Stimulated activated CD4-positive, alpha-beta T cell treated with anti-CD3 and anti-CD28 coated beads, Interleukin-2, amount 100 ng/mL, for 48 hours (primary cell): ENCODE measurements at places on chromosomes 1 and 21.

- DNase-seq: no peak
Observed at GRCh38 chr21:38654580-38654979, 151.1 kb upstream of the ETS2 start.

DNA sequence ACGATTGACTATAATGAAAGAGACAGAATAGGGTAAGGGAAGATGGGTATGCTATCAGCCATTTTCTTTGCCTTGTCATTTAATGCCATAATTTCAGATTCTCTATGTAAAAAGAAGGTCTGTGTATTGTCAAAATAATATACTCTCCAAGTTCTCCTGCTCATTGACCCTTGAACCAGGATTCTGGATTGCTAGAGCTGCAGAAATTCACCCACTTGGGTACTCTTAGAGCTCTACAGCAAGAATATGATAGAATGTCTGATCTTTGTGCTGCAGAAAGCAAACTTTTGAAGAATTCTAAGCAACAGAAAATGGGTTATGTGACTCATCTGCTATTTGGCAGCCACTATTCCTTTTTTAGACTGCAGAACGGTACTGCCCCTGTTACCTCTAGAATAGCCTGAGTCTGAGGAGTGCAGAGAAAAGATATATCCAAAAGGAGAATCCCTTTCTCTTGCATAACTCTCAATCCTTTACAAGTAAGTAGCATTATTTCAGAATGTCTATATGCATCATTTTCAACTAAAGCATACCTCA is 78.2 kb upstream of the TENT5C start:
- no peak for DNase-seq

GRCh38 chr1:8004803-8005573 is 21.1 kb downstream of the ERRFI1 start:
- DNase-seq: no peak

- no peak for DNase-seq
Observed at GRCh38 chr1:226432586-226433340, 24.9 kb upstream of the PARP1 start.

DNA sequence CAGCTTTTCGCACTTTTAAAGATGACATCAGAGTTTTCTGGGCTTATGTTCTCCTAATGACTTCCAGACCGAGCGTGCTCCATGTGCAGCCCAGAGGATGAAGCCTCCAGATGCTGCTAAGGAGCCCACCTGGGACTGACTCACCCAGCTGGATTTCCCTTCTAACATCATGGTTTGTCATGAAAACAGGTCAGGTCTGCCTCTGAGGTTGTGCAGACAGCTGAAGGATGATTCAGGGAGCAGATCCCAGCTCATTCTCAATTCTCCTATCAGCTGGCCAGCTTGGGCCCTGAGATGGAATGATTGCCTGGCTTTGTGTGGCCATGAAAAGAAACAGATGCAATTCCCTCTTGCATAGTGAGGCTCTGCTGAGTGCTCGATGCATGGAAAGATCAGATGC is 123.9 kb upstream of the DUSP10 start:
- no peak for DNase-seq

GRCh38 chr1:5962265-5963105 is 29.7 kb downstream of the NPHP4 start:
- DNase-seq: no peak

DNA sequence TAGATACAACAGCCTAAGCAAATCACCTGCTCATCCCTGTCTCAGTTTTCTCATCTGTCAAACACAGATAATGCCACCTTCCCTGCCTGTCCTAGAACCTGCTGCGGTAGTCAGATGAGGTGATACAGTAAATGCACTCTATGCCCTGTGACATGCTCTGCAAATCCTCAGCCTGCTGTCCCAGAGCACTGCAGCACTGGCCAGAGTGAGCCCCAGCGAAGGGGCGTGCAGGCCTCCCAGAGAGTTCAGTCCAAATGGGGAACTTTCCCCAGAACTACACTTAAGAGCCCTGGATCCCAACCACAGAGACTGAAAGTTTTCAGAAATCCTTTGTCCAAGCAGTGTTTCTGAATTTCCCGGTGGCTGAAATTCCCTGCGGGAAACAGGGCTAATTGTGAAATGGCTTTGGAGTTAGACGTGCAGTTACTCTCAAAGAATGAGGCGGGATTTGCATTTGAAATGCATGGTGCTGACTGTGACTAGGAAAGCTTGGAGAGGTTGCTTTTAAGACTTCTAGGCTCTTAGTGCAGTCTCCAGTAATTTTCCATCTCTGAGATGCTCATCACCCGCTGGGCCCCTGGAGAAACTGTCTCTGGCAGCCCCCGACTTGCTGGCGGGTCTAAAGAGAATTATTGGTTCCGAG is 206.5 kb upstream of the AJAP1 start:
- no peak for DNase-seq

- no peak for DNase-seq
Observed at GRCh38 chr1:154485106-154485505, 16.9 kb upstream of the TDRD10 start.

DNA sequence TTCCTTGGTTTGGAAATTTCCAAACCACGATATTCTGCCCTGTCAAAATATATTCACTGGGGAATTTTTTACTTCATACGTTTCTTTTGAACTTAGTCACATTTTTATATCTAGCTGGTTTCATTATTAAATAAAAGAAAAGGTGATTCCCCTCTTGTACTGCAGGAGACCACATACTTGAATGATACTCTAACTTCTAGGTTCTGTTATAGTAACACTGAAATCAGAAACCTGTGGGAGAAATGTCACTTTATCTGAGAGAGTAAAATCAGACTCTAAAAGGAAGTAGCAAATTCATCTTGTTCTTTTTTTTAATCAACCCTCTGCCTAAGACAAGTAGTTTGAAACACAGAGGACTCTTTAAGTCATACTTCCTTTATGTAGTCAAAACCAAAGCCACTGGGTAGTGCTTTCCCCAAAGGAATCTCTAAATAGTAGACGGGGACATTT is 34.4 kb downstream of the MRPL39 start:
- DNase-seq: no peak

DNA sequence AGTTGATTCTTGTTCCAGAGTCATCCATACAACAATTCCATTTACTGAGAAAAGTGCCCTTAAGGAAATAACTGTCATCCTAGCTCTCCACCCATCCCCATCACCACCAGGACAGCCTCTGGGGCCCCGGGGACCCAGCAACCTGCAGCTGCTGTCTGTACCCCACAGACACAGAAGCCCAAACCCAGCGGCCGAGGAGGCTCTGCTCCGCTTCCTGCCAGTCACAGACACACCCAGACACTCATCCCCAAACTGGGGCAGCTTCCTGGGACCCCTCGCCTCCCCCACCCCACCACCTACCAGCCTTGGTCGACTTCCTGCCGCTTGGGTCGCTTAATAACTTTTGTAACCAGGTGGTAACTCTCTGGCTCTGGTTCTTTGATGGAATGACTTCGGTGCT is 121.6 kb upstream of the SLC25A33 start:
- no peak for DNase-seq

- DNase-seq: no peak
Observed at GRCh38 chr1:215079456-215079855, 3.1 kb upstream of the KCNK2 start.

DNA sequence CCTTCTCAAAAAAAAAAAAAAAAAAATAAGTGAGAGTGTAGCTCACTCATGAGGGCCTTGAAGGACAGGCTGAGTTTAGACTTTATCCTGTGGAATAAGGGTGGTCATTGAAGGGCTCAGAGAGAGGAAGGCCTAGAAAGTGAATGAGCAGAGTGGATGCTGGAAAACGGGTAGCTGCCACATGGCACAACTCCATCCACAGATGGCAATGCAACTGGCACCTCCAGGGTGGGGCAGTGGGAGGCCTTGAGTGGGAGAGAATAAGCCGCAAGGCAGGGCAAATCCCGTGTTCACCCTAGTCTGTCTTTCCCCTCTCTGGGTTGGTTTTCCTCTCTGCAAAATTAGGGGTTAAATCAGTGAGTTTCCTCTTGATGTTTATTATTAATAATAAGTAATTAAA is 3.1 kb downstream of the TNNI1 start:
- no peak for DNase-seq

DNA sequence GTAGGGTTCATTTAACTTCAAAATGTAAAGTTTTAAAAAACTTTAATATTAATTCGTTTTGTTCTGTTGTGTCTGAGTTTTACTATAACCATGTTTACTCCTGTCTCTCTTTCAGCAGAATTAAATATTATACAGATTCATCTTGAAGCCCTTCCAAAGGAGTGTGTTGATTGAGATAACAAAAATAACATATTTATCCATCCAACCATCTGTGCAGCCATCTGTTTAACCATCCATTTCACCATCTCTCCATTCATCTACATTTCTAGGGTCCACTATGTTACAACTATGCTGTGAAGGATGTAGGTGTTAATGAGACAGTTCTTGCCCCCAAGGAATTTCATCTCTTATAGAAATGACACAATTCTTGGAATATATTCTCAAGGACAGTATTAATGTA is 36.0 kb upstream of the GNG12 start:
- DNase-seq: no peak

DNA sequence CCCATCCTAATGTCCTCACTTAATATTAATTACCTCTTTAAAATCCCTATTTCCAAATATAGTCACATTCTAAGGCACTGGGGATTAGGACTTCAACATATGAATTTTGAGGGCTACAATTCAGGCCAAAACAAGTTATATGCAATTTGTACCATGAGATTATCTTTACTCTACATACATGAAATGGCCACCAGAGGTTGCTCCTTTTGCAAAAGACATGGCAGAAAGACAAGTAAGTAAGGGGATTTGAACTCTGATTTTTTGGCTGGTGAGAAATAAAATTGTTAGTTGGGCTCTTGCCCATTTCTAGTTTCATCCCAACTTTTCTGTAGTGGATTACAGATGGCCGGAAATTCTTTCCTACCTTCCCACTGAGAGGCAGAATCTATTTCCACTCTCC is 4.8 kb upstream of the ALG6 start:
- no peak for DNase-seq

DNA sequence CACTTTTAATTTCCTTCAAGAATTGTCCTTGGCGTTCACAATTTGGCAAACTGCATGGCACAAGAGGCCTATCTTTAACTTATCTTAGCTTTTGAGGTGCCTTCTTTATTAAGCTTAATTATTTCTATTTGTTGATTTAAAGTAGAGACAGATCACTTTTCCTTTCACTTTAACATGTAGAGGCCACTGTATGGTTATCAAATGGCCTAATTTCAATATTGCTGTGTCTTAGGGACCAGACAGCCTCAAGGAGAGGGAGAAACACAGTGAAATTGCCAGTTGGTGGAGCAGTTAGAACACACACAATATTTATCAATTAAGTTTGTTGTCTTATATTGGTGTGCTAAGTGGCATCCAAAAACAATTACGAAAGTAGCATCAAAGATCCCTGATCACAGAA is 1013.9 kb downstream of the KCNT2 start:
- DNase-seq: no peak
